ENCODE measurements at places on chromosomes 3 and 15. TPM values are rescaled to one million over a fixed set of nuclear protein-coding genes. Genes with fewer than 3 reads are reported as not detected.
A peak's percentile ranks its signal among the peaks of the same experiment; 100 is the strongest.

Gene MESP1
- 0.50 TPM for total RNA-seq

Gene SLC28A2
- total RNA-seq = 0.19 TPM

Gene HAPLN3
- total RNA-seq = 0.33 TPM

DNA sequence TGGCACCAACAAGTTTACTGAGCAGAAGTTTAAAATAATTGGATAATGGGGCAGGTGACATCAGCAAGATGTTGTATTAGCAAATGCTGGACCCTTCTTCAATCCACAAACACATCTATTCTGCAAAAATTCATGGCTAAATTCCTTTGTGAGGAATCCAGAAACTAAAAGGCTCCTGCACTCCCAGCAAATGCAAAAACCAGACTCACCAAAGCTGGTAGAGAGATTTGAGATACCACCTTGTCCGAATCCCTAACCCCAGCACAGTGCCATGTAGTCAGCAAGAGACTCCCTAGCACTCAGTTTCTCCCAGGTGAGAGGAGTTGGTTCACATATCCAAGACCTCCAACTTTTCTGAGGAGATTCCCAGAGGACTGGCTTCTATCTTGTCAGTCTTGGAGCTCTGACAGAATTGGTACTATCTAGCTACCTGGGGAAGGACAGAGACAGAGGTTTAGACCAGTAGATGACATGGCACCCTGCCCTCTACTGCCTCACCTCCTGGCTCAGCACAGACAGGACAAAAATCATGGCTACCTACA lies 21.8 kb downstream of the GREM1 start:
- H3K27ac ChIP-seq = no peak overlapping the region
- H3K4me1 ChIP-seq = no peaks in the 10 kb centered on the region
- no peak for DNase-seq
- no peaks in the 10 kb centered on the region for H3K27me3 ChIP-seq
- no peak overlapping the region for H3K4me3 ChIP-seq

DNA sequence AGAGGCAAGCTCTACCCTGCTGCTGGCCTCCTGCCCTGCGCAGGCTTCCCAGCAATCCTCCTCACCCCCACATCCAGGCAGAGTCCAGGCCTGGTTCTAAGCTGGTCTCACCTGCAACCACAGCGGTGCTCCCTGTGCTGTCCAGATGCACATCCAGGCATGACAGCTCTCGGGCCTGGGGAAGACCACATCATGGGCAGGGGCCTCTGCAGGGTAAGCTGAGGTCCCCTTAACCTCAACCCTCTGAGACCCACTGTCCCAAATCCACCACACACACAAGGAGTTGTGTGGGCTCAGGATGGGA lies 10.8 kb downstream of the PLA2G4D start:
- no peak overlapping the region for H3K4me3 ChIP-seq
- H3K4me1 ChIP-seq = peaks cover 5% of the 10 kb centered on the region
- H3K36me3 ChIP-seq = no peaks in the 10 kb centered on the region

DNA sequence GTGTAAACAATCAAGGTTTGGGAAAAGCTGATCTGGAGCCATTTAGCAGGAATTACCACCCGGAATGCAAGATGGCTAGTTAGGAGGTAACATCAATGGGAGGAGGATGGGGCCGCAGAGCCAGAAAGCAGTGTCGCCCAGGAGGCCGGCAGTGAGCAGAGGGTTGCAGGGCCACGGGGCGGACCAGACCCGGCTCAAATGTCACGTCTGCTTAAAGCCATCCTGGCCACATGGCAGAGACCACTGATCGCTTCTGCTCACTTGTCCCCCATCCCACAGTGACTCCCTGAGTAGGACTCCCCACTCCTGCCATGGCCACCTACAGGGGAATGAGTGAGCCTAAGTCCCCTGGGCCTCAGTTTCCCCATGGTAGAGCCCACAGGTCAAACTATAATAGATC lies 18.2 kb downstream of the MGLL start:
- no peak overlapping the region for H3K27ac ChIP-seq
- no peaks in the 10 kb centered on the region for H3K4me1 ChIP-seq
- no peak for DNase-seq
- peaks cover 27% of the 10 kb centered on the region for H3K36me3 ChIP-seq

DNA sequence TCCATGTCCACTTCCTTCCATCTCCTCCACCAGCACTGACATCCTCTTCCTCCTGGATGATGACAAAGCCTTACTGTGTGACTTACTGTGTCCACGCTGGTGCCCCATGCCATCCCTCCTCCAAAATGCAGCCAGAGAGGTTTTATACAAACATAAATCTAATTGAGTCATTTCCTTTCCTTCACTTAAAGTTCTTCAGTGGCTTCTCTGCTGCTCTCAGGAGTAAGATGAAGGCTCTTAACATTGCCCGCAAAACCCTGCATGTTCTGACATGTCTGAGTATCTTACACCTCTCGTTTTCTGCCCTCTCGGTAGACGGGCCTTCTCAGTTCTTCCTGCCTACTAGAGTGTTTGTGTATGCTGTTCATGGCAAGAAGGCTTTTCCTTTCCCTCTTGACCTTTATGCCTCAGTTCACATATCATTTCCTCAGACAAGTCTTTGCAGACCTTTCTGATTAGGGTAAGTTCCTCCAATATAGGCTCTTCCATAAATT lies 175.5 kb downstream of the CFAP20DC start:
- H3K27ac ChIP-seq = no peak overlapping the region
- no peak overlapping the region for H3K4me3 ChIP-seq
- no peaks in the 10 kb centered on the region for H3K36me3 ChIP-seq

- H3K4me1 ChIP-seq = peaks cover 10% of the 10 kb centered on the region
- H3K36me3 ChIP-seq = no peaks in the 10 kb centered on the region
- H3K27me3 ChIP-seq = no peaks in the 10 kb centered on the region
- H3K4me3 ChIP-seq = no peak overlapping the region
- no peak overlapping the region for H3K27ac ChIP-seq
- no peak for DNase-seq
These were observed 37.1 kb downstream of the PROS1 start for GRCh38 chr3:93936549-93936948.

GRCh38 chr15:26038693-26039092 lies 175.6 kb upstream of the ATP10A start:
- H3K27ac ChIP-seq = no peak overlapping the region
- H3K4me3 ChIP-seq = no peak overlapping the region
- no peaks in the 10 kb centered on the region for H3K27me3 ChIP-seq
- no peak for DNase-seq
- no peaks in the 10 kb centered on the region for H3K4me1 ChIP-seq

DNA sequence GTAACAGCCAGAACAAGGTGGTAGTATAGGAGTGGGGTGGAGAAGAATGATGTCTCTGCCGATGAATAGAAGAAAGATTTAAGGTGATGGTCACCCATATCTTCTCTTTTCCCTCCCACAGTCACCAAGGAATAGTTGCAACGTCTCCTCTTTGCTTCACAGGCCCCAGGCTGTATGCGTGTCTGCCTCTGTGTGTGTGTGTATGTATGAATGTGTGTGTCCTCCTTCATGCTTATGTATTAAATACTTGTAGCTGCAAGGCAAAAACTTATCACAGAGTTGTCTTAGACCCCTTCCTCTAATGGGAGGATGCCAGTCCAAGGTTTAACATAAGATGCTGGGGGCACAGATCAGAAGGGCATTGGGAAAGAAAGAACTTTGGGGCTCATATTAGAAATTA lies 19.1 kb upstream of the BNC1 start:
- no peak overlapping the region for H3K4me3 ChIP-seq
- H3K27me3 ChIP-seq = peaks cover 2% of the 10 kb centered on the region
- H3K27ac ChIP-seq = no peak overlapping the region

DNA sequence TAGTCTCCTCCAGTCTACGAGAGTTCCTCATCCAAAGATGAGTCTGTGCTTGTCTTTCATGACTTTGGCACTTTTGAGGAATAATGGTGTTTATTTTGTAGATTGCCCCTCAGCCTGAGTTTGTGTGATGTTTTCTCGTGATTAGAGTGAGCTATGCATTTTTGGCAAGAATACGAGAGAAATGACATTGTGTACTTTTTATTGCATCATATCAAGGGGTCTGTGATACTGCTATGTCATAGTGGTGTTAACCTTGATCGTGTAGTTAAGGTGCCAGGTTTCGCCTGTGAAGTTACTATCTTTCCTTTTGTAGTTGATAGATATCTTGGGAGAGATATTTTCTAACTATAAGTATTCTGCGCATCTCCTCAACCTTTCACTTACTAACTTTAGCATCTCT lies 18.9 kb downstream of the RSRC1 start:
- H3K36me3 ChIP-seq = peaks cover 16% of the 10 kb centered on the region
- H3K4me3 ChIP-seq = no peak overlapping the region
- no peak overlapping the region for H3K27ac ChIP-seq
- H3K4me1 ChIP-seq = no peaks in the 10 kb centered on the region
- no peaks in the 10 kb centered on the region for H3K27me3 ChIP-seq

DNA sequence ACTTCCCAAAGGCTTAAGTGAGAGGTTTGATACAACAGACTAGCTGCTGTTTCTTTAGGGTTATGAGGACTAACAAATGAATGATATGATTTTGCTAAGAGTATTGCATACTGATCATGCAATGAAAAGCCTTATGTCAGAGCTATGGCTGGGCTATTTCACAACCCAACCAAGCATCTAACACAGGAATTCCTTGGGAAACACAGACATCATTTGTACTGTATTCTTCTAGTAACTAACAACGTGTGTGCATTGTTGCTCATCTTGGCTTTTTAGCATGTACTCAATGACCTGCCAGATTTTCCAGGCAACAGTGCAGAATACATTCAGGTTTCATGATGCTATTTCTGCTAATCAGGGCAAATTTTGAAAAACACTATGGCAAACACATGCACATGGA lies 19.3 kb downstream of the PDZRN3 start:
- H3K4me3 ChIP-seq = no peak overlapping the region
- no peaks in the 10 kb centered on the region for H3K4me1 ChIP-seq
- no peak overlapping the region for H3K27ac ChIP-seq
- H3K36me3 ChIP-seq = no peaks in the 10 kb centered on the region

DNA sequence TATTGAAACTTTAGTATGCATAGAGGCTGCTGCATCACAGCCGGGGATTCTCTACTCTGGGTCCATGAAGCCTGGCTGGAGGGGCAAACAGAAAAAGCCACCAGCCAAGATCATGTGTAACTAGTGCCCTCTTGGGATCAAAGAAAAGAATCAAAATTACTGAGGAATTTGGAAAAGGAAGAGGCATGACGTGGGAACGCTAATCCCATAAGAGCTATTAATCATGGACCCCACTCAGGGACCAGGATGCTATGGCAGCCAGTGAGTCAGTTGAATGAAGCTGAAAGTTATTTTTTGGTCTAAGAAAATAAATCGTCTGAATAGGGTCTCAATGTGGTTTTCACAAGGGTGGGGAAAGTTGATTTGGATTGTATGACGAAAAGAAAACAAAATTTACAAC lies 1165.1 kb downstream of the ROBO2 start:
- H3K4me3 ChIP-seq = no peak overlapping the region
- no peaks in the 10 kb centered on the region for H3K4me1 ChIP-seq
- no peak for DNase-seq

- H3K27ac ChIP-seq = peak overlapping the region; percentile 60
- no peak for DNase-seq
- H3K4me1 ChIP-seq = peaks cover 8% of the 10 kb centered on the region
These were observed 14.3 kb downstream of the KAT2B start for GRCh38 chr3:20054549-20054987.

GRCh38 chr3:43094851-43095250 lies 11.0 kb downstream of the POMGNT2 start:
- no peaks in the 10 kb centered on the region for H3K27me3 ChIP-seq
- H3K4me1 ChIP-seq = no peaks in the 10 kb centered on the region
- DNase-seq = no peak
- H3K4me3 ChIP-seq = no peak overlapping the region
- H3K27ac ChIP-seq = no peak overlapping the region

GRCh38 chr3:124780761-124781475 lies 50.7 kb downstream of the UMPS start:
- peaks cover 18% of the 10 kb centered on the region for H3K4me1 ChIP-seq
- H3K27ac ChIP-seq = peak overlapping the region; percentile 65
- H3K27me3 ChIP-seq = no peaks in the 10 kb centered on the region
- no peaks in the 10 kb centered on the region for H3K36me3 ChIP-seq

DNA sequence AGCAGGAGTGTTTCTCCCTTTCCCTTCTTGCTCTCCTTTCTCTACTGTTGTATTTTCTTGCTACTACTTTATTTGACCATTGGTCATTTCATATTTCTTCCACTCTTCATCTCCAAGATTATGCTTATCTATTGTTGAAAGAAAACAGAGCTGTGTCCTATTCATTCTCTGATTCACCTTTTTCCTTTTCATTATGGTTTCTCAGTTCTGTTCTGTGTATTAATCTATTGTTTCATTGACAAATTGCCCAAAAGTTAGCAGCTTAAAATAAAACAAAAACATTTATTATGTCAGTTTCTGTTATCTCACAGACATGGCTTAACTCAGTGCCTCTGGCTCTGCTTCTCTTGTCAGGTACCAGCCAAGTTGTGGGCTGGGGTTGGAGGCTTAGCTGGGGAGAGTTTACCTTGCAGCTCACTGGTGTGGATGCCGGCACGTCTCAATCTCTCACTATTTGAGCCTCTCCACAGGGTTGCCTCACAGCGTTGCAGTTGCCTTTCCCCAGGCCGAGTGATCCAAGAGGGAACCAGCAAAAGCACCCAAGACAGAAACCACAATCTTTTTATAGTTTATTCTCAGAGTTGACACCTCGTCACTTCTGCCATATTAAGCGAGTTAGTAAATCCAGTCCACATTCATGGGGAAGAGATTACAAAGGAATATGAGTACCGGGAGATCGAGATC lies 36.9 kb upstream of the FILIP1L start:
- H3K4me3 ChIP-seq = no peak overlapping the region
- DNase-seq = no peak
- no peaks in the 10 kb centered on the region for H3K36me3 ChIP-seq

DNA sequence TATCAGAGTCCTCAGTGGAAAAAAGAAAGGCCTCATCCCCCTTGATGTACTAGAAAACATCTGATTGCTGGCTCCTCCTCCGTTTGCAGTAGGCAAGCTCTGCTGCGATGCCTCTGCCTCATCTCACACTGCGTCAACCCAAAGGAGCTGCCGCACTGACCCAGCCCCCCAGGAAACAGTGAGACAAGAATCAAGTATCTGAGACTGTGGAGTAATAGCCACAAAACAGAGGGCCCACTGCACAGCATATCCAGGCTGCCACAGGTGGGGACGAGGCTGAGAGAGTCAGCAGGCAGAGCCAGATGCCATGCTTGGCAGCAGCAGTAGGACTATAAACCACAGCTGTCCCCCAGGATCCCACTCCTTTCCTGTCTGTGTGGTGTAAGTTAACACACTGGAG lies 165.9 kb downstream of the STAC start:
- H3K36me3 ChIP-seq = no peaks in the 10 kb centered on the region
- no peaks in the 10 kb centered on the region for H3K4me1 ChIP-seq
- H3K27ac ChIP-seq = no peak overlapping the region
- no peak overlapping the region for H3K4me3 ChIP-seq

All from liver (tissue), 10 donors.